Upper lobe of left lung (tissue), 6 donors: ENCODE measurements at places on chromosomes 2 and 18. TPM values are rescaled to one million over a fixed set of nuclear protein-coding genes. Genes with fewer than 3 reads are reported as not detected.

KLF7 gene
- total RNA-seq = 20.7 TPM

HOXD8 gene
- 0.78 TPM for total RNA-seq

LDLRAD4 gene
- 23.7 TPM for total RNA-seq

SLC9A2 gene
- 0.30 TPM for total RNA-seq

LHCGR gene
- 0.72 TPM for total RNA-seq

LRRC30 gene
- not detected for total RNA-seq

HADHB gene
- total RNA-seq = 86.3 TPM

CPO gene
- not detected for total RNA-seq

GPR39 gene
- 45.9 TPM for total RNA-seq
